ENCODE measurements at places on chromosomes 16 and 17. TPM values are rescaled to one million over a fixed set of nuclear protein-coding genes. Genes with fewer than 3 reads are reported as not detected.

NUDT7 gene
- 6.0 TPM for total RNA-seq

PGAP6 gene
- 60.8 TPM for total RNA-seq

TBC1D3E gene
- not detected for total RNA-seq

SLC5A10 gene
- not detected for total RNA-seq

VAT1L gene
- not detected for total RNA-seq

METRNL gene
- total RNA-seq, result 27.8 TPM

PERCC1 gene
- total RNA-seq, result not detected

TMEM114 gene
- total RNA-seq, result not detected

RRAD gene
- not detected for total RNA-seq

HOXB4 gene
- total RNA-seq, result 0.78 TPM

CPNE2 gene
- 36.7 TPM for total RNA-seq

KRT14 gene
- total RNA-seq, result not detected

IKZF3 gene
- not detected for total RNA-seq

LHX1 gene
- total RNA-seq, result 8.7 TPM

CCL14 gene
- total RNA-seq, result not detected

NOG gene
- total RNA-seq, result 2.3 TPM

CCL13 gene
- not detected for total RNA-seq

SYCE1L gene
- total RNA-seq, result not detected

TMC8 gene
- not detected for total RNA-seq

TP53TG3F gene
- not detected for total RNA-seq

CES4A gene
- total RNA-seq, result not detected

CD300LF gene
- not detected for total RNA-seq

SECTM1 gene
- total RNA-seq, result 3.1 TPM

CDRT15L2 gene
- not detected for total RNA-seq

IL32 gene
- 22.8 TPM for total RNA-seq

WNK4 gene
- total RNA-seq, result not detected

DHRS7C gene
- not detected for total RNA-seq

GPRC5B gene
- total RNA-seq, result 0.88 TPM

GRIN2C gene
- 0.37 TPM for total RNA-seq
